ENCODE measurements at places on chromosomes 3 and 15.

DNA sequence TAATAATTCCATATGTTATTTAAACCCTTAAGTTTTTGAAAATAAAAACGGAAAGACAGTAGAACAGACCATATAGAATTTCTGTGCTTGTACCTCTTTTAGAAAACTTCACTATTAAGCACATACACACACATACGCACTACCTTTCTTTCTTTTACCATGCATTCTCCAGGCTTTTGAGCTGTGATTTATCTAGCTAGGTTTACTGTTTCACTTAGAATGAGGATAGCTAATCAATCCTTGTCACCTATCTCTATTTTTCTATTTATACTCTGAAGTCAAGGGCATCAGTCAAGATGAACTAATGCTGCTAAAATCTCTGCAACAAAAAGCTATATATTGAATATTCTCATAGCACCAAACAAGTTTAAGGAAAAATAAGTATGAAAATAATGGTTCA, 43.2 kb downstream of the GOLIM4 start:
- peaks cover 21% of the 10 kb centered on the region for H3K4me1 ChIP-seq
- no peak overlapping the region for H3K4me3 ChIP-seq
- no peaks in the 10 kb centered on the region for H3K36me3 ChIP-seq
- no peak for DNase-seq
- no peak overlapping the region for H3K27ac ChIP-seq
- no peaks in the 10 kb centered on the region for H3K27me3 ChIP-seq

DNA sequence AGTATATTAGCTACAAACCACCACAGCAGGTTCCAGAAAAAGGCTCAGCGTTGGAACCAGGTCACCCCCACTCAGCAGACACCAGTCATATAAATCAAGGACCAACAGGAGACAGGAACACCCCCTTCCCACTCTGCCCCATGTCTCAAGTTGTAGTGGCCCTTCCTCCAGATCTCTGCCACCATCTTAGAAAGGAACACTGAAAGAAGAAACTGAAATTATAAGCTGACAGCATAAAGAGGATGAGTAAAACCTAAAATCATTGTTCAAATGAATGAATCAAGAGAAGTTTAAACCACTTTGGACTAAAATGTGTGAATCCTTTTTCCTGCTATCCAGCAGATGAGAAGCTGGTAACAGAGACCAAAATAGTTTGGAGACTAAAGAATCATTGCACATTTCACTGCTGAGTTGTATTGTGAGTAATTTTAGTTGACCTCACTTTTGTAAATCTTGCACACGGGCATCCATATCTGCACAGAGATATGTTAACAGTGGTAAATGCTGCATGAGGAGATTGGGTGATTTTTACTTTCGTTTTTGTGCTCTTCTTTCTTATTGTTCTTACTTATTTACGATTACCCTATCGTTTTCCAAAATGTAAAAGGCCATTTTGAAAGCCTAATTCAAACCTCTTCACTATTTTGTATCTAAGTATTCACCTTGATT, 19.8 kb downstream of the CCR3 start:
- H3K36me3 ChIP-seq, result no peaks in the 10 kb centered on the region
- no peaks in the 10 kb centered on the region for H3K4me1 ChIP-seq
- no peak overlapping the region for H3K27ac ChIP-seq
- DNase-seq, result no peak
- no peak overlapping the region for H3K4me3 ChIP-seq

- H3K4me3 ChIP-seq, result no peak overlapping the region
- H3K4me1 ChIP-seq, result peaks cover 3% of the 10 kb centered on the region
- H3K36me3 ChIP-seq, result no peaks in the 10 kb centered on the region
- DNase-seq, result no peak
- H3K27me3 ChIP-seq, result no peaks in the 10 kb centered on the region
- no peak overlapping the region for H3K27ac ChIP-seq
These were observed 134.5 kb upstream of the SGO1 start for GRCh38 chr3:20320489-20320888.

GRCh38 chr3:119885746-119886530, 104.0 kb downstream of the NR1I2 start:
- no peak overlapping the region for H3K27ac ChIP-seq
- no peaks in the 10 kb centered on the region for H3K4me1 ChIP-seq
- H3K4me3 ChIP-seq, result no peak overlapping the region
- no peaks in the 10 kb centered on the region for H3K27me3 ChIP-seq
- DNase-seq, result peak; percentile 30

Measured in astrocyte (in vitro differentiated cells and primary cell).